HFFc6 (cell line): ENCODE measurements at places on chromosomes 16 and 17.
A peak's percentile ranks its signal among the peaks of the same experiment; 100 is the strongest.

GRCh38 chr17:50865868-50866260 is 290 bp downstream of the TOB1 start:
- H3K27ac ChIP-seq, result peak overlapping the region; percentile 95
- DNase-seq, result no peak
- peaks cover 40% of the 10 kb centered on the region for H3K36me3 ChIP-seq
- peaks cover 41% of the 10 kb centered on the region for H3K4me1 ChIP-seq
- H3K4me3 ChIP-seq, result peak overlapping the region; percentile 100

DNA sequence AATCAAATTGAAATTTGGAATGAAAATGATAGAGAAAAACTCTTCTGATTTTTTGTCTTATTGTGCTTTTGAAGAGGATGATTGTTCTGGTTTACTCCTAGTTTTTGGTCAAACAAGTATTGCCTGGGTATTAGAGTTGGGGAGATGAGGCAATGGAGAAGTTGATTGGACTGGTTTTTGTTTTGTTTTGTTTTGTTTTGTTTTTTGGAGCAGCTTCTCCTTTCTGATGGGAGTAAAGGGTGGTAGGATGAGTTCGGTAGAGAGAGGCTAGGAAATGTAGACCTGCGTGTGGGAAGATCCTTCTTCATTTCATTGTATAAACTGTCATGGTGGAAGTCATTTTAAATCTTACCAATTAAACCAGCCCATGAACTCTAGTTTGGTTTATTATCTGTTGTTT is 17.7 kb downstream of the ATP6V0A1 start:
- no peak overlapping the region for H3K4me3 ChIP-seq
- H3K27me3 ChIP-seq, result no peaks in the 10 kb centered on the region; the same call in 1 of the 2 replicates
- no peak for DNase-seq
- peaks cover 40% of the 10 kb centered on the region for H3K36me3 ChIP-seq
- peaks cover 27% of the 10 kb centered on the region for H3K4me1 ChIP-seq

GRCh38 chr17:2027528-2028233 is 2.3 kb upstream of the DPH1 start:
- H3K4me1 ChIP-seq, result peaks cover 47% of the 10 kb centered on the region
- H3K27ac ChIP-seq, result no peak overlapping the region
- peaks cover 8% of the 10 kb centered on the region; the same call in 1 of the 2 replicates for H3K36me3 ChIP-seq
- H3K4me3 ChIP-seq, result no peak overlapping the region
- DNase-seq, result no peak

- H3K4me1 ChIP-seq, result peaks cover 11% of the 10 kb centered on the region; the same call in 1 of the 2 replicates
- H3K36me3 ChIP-seq, result no peaks in the 10 kb centered on the region
- no peak overlapping the region for H3K4me3 ChIP-seq
- no peak for DNase-seq
- no peak overlapping the region for H3K27ac ChIP-seq
These were observed 76.7 kb downstream of the PLD6 start for GRCh38 chr17:17129466-17129865.

DNA sequence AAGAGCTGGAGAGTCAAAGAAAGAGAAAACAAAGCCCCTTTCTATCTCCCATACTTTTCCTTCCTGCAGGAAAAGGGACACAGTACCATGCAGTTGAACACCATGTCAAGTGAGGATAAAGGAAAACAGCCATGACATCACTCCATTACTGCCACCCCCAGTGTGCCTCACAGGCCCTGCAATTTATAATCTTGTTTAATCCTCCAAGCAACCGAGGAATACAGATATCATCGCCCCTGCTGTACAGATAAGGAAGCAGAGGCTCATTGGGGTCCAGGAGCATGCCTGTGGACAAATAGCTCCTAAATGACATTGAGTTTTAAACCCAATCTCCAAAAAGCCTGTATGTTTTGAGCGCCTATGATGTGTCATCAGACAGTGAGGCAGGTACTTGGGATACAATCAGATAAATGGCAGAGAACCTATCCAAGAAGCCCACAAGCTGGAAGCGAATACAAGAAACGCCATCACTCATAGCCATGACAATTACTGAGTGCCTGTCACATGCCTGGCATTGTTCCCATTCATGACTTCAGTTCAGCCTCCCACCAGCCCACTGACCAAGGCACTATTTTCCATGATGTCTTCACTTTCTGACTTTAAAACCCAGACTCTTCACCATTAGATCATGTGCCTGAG is 45.5 kb downstream of the CPPED1 start:
- peaks cover 3% of the 10 kb centered on the region for H3K27me3 ChIP-seq
- H3K4me1 ChIP-seq, result peaks cover 26% of the 10 kb centered on the region
- no peak for DNase-seq

DNA sequence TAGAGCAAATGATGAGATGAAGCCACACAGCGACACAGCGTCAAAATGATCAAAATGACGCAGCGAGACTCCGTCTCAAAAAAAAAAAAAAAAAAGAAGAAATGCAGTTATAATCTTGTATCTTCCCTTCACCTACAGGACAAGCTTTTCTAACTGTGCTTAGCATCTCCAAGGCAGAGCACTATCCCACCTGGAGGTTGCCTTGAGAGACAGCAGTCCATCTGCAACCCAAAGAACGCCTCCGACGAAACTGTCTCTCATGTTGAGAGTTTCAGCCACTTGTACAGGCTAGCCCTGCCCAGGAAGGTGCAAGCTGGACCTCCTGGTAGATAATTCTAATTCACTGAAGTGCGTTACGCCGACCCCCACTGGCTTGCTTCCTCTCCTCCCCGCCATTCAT is 46.7 kb upstream of the GCSH start:
- H3K36me3 ChIP-seq, result no peaks in the 10 kb centered on the region
- no peak for DNase-seq
- H3K4me3 ChIP-seq, result no peak overlapping the region
- H3K27me3 ChIP-seq, result peaks cover 21% of the 10 kb centered on the region

GRCh38 chr17:34781071-34781470 is 180.2 kb downstream of the CCT6B start:
- no peak overlapping the region for H3K27ac ChIP-seq
- no peak overlapping the region for H3K4me3 ChIP-seq
- H3K4me1 ChIP-seq, result no peaks in the 10 kb centered on the region
- no peaks in the 10 kb centered on the region for H3K36me3 ChIP-seq
- H3K27me3 ChIP-seq, result no peaks in the 10 kb centered on the region; the same call in 1 of the 2 replicates

DNA sequence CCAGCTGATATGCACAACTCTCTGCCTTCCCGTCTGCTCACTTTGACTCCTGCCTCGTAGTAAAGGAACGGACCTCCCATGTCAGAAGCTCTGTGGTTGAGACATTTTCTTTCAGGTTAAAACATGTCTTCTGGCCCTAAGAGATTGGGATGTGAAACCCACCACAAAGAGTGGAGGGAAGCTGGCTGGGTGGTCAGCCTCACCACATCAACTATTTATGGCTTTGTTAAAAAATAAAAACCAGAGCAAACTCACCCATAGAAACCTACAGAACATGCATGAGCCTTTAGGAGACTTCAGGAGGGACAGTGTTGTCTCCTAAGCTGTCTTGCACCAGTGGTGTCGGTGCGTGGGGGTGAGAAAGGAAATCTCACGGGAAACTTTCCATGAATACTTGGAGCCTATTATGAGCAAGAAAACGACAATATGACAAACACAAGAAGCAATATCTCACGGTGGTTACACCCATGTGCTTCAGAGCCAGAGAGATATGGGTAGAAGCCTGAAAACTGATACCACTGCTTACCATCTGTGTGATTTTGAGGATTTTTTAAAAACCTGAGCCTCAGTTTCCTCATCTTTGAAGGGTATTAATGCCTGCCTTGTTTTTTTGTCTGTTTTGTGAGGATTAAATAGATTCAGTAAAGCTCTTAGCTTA is 61.7 kb upstream of the XYLT1 start:
- DNase-seq, result no peak
- H3K36me3 ChIP-seq, result peaks cover 5% of the 10 kb centered on the region; the same call in 1 of the 2 replicates
- peaks cover 9% of the 10 kb centered on the region for H3K4me1 ChIP-seq
- no peak overlapping the region for H3K27ac ChIP-seq

GRCh38 chr17:72946156-72946555 is 146.3 kb downstream of the SLC39A11 start:
- H3K27ac ChIP-seq, result no peak overlapping the region
- H3K27me3 ChIP-seq, result peaks cover 1% of the 10 kb centered on the region; the same call in 1 of the 2 replicates
- no peak overlapping the region for H3K4me3 ChIP-seq

DNA sequence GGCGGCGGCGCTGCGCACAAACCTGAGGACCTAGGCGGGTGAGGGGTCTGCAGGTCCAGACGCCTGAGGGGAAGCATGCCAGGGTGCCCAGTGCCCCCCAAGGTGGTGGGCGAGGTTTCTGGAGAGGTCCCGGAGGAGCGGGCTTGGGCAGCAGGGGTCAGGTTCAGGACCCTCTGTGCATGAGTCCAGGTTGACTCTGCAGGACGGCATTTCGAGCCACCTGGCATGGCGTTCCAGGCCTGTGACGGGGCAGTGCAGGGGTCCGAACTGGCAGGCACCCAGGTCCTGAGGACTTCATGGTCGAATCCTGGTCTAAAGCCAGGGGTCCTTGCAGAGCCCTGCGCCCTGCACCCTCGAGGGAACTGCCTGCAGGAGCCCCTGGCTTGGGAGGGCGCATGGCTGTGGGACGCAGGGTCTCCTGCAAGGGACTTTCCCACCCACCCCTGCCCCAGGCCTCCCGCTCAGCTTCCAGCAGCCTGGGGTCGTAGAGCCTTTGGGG is 3.5 kb downstream of the SLC16A3 start:
- H3K36me3 ChIP-seq, result peaks cover 6% of the 10 kb centered on the region
- H3K27ac ChIP-seq, result no peak overlapping the region
- H3K27me3 ChIP-seq, result peaks cover 10% of the 10 kb centered on the region
- DNase-seq, result no peak
- H3K4me1 ChIP-seq, result peaks cover 7% of the 10 kb centered on the region; the same call in 1 of the 2 replicates

- H3K4me1 ChIP-seq, result peaks cover 7% of the 10 kb centered on the region
- no peak overlapping the region for H3K27ac ChIP-seq
- H3K4me3 ChIP-seq, result no peak overlapping the region
- no peak for DNase-seq
- no peaks in the 10 kb centered on the region for H3K36me3 ChIP-seq
- H3K27me3 ChIP-seq, result no peaks in the 10 kb centered on the region; the same call in 1 of the 2 replicates
These were observed 5.7 kb upstream of the TCAP start for GRCh38 chr17:39659279-39660010.

GRCh38 chr16:619476-620100 is 11.2 kb upstream of the WFIKKN1 start:
- no peak overlapping the region for H3K4me3 ChIP-seq
- H3K27ac ChIP-seq, result no peak overlapping the region
- peaks cover 1% of the 10 kb centered on the region for H3K27me3 ChIP-seq
- peaks cover 30% of the 10 kb centered on the region for H3K4me1 ChIP-seq
- DNase-seq, result no peak

GRCh38 chr17:49779739-49780231 is 8.7 kb upstream of the KAT7 start:
- H3K27ac ChIP-seq, result peak overlapping the region; percentile 70
- H3K4me1 ChIP-seq, result peaks cover 37% of the 10 kb centered on the region
- peak; percentile 87 for DNase-seq
- H3K4me3 ChIP-seq, result no peak overlapping the region
